ENCODE measurements at places on chromosomes 12 and 14.
A peak's percentile ranks its signal among the peaks of the same experiment; 100 is the strongest.

DNA sequence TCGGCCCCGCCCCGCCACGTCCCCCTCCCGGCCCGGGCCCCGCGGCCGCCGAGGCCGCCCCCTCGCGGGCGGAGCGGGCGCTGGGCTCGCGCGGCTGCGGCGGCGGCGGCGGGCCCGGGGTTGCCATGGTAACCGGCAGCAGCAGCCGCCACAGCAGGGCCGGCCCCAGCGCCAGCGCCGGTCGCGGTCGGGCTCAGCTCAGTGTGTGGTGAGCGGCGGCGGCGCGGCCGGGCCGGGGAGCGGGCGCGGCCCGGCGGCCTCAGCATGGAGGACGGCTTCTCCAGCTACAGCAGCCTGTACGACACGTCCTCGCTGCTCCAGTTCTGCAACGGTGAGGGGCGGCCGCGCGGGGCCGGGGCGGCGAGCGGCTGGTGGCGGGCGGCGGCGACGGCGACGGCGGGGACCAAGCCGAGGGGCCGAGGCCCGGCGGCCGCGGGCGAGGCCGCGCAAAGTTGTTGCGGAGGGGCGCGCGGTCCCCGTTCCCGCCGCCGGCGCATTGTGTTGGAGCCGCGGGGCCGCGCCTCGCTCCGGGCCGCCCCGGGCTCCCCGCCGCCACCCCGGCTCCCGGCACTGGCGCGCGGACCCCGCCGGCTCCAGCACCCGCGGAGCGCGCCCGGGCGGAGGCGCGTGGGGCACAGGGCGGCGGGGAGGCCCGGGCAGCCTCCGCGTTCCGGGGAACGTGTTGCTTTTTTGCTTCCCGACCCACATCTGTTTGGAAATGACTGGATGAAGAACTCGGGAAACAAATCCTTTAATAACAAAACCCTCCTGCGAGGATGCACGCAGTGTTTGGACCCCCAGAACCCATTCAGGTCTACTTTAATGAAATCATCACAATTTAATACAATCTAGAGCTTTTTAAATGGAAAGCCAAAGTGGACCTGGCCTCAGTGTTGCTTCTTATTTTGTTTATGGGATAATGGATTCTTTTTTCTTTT, at the start of gene EML1:
EML1 (plus strand) TSS at position 201 of the 938 bp plus-strand sequence; CDS start at position 265, 64 bp downstream.
- DNase-seq: peak; percentile 84

DNA sequence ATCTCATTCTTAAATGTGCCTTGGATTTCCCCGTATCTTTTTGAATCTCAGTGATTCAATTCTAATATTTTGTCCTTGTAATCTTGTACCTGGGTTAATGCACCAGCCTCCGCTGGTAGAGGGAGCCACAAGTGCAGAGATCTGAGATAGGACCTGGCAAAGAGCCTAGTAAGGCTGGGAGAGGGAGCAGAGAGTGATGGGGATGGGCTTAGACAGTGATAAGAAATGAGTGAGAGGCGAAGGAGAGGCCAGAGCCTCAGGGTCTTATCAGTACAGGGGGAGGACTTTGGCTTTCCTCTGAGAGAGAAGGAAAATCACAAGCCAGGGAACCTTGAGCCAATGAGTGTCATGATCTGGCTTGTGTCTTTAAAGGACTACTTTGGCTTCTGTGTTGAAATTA, 30.5 kb upstream of the LMNTD1 start:
- DNase-seq: no peak

DNA sequence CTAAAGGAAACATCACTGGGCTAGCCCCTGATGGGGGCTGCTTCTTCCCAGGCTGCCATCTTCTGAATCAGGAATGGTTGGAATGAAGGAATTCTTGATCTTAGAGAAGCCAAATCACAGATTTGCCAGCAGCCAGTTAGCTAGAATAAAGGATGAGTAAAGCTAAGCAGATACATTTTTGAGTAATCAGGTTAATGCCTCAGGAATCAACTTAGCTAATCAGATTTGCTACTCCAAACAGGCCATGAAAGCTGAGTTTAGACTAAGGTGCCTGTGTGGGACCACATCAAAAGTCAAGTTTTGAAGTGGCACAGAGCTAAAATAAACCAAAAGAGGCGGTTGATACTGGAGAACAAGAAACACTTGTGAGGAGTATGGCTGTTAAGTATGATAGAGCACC, 28.8 kb upstream of the LMO3 start:
- no peak for DNase-seq

- no peak for DNase-seq
These were observed 20.7 kb upstream of the PLD4 start for GRCh38 chr14:104903990-104904389.

DNA sequence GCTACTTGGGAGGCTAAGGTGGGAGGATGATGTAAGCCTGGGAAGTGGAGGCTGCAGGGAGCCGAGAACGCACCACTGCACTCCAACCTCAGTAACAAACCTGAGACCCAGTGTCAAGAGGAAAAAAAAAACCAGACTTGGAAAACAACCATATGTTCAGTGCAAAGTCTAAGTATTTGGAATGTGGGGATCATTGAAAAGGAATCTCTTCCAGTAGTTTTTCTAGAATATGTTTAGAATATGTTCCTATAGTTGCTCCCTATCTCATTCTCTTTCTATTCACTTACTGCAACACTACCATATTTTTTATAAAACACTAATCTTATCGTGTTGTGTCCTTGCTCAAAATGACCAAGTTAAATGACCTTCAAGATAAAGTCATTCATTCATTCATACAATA, 423.5 kb upstream of the SOX5 start:
- no peak for DNase-seq

DNA sequence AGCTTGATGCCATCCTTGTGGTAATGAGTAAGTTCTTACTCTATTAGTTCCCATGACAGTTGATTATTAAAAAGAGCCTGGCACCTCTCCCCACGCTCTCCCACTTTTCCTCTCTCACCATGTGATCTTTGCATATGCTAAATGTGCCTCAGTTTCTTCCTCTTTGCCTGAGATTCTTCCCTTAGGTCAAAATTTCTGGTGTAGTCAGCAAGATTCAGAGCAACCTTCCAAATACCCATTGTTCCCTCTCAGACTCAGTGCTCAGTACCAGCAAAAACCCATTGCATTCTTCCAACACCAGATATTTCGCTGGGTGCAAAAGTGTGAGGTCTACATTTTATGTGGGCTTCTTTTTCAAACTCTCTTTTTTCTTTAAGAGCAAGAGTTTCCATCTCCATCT, 10.8 kb upstream of the USP15 start:
- no peak for DNase-seq

DNA sequence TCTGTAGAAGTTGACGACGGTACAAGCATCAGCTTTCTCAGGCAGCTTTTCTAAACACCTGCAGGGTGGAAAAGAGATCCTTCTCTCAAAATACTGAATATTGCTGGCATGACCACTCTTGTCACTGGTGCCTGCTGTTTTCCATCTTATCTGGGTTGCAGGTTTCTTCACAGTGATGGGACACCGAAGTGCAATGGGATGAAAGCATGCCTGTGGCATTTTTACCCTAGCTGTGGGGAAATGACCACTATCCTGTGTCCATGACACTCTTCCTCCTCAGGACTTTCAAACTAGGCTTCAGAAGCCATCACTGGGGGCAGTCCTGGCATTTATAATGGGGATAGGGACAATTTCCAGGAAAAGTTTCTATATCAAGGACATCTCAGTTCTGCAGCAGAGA, 98.5 kb downstream of the ETV6 start:
- no peak for DNase-seq

GRCh38 chr12:87836190-87836589, 193.0 kb downstream of the C12orf50 start:
- DNase-seq: no peak

DNA sequence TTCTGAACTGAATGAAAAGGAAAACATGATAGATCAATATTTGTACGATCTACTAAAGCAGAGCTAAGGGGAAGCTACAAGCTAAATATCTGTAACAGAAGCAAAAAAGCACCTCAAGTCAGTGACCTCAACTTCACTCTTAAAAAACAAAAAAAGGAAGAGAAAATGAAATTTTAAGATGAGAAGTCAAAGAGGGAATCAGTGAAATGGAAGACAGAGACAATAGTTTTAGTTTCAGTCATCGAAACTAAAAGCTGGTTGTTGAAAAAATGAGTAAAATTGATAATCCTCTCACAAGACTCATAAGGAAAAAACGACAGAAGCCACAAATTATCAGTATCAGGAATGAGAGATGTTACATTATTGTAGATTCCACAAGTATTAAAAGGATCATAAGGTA, 11.9 kb upstream of the SLC2A13 start:
- no peak for DNase-seq

DNA sequence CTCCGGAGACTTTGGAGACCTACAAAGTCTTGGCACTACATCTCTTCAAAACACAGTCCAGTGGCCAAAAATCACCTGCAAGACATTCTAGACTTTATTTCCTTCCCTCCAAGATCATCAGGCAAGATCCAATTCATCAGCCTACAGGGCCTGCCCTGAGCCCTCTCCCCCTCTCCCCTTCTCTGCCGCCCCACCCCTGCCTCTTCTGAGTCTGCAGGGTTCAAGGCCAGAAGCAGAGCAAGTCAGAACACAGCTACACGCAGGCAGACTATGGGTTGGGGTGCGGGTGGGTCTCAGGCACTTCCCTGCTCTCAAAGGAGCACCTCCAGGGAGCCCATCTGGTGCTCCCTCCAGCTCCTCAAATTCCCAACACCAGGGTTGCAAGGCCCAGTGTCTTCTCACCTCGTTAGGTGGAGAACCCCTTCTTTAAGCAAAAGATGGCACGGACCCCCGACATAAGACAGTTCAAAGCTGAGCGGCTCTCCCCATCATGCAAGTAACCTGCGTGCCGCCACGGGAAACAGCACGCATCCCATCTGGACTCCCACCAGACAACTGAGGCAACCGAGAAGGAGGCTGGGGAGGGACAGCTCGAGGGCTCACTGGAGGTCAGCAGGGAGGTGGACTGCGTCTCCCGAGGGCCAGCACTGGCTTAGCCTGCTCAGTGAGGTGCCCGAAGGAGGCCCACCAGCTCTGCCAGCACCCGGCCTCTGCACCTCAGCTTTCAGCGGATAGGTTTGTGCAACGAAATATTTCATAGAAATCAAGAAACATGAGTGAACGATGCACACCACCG, 5.6 kb upstream of the INF2 start:
- DNase-seq: no peak

GRCh38 chr14:99755629-99756603, 37.3 kb upstream of the EML1 start:
- DNase-seq: peak; percentile 92

- no peak for DNase-seq
These were observed 63.5 kb downstream of the PELI2 start for GRCh38 chr14:56181681-56182085.

- DNase-seq: no peak
These were observed 5.7 kb downstream of the SOCS2 start for GRCh38 chr12:93578221-93578620.

GRCh38 chr12:44842669-44843068, 33.4 kb downstream of the NELL2 start:
- DNase-seq: no peak

- DNase-seq: no peak
These were observed 17.4 kb downstream of the HDAC7 start for GRCh38 chr12:47802312-47802711.

DNA sequence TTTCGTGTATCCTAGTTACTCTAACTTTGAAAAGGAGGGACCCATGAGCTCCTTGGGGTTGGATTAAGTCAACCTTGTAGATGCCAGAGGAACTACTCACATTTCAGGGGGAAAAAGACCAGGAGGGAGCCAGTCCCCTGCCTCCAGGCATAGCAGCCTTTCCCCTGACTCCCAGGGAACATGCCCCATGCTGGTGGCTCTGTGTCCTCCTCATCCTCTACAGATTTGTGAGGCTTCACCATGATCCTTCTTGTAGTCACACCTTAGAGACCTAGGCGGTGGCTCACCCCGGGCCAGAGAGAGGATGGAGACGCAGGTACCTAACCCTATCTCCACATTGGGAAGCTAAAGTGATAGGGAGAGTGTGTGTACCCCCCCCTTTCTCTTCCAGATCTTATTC, 16.0 kb upstream of the PPP1R1A start:
- DNase-seq: no peak

GRCh38 chr14:65703521-65703920, 291.0 kb downstream of the FUT8 start:
- DNase-seq: no peak

DNA sequence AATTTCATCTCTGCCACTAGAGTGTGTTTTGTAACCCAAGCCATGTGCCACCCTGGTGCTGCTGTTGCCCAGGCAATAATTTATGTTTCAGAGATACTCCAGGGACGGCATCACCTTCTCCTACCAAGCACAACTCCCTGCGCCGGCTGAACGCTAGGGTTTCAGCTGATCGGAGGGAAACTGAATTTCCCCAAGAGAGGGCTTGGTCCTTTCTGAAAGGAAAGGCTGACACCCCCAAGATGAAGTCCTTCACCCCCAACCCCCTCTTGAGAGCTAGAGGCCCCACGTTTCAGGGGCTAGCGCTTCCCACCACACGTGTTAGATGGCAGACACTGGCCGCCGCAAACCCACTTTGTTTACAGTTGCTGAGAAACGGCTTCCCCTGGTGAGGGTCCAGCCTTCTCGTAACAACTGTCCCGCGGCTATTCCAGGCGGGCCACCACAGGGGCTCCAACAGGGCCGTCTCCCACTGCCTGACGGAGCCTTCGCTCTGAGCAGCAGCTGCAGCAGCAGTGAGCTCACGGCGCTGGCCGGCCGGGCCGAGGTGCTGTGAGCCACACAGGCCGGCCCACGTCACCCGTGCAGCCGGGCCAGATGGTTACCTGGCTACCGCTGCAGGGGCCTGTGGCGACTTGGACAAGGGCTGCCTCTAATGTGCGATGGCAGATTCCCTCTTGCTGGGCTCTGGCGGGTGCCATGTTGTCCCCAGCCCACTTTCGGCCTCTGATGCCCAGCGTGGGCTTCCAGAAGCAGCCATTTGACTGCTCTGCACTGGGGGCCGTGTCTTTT, 66.4 kb downstream of the TESC start:
- peak; percentile 40 for DNase-seq

- DNase-seq: peak; percentile 60
These were observed 198.9 kb upstream of the RGS6 start for GRCh38 chr14:71733210-71733883.

DNA sequence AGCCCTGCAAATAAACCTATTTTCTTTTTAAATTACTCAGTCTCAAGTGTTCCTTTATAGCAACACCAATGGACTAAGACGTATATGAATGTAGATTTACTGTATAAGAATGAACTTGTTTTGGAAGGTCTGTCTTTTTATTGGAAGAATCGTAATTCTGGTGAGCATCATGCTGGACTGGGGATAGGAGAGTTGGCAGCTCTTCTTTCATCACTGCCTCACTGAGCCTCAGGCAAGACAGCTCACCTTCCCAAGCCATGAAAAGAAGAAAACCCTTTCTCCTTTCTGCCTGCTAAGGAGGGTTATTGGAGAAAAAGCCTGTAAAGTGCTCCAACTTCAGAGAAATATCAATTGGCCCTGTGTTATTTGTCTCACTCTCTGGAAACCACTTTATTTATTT, 9.1 kb upstream of the RNF34 start:
- DNase-seq: no peak

GRCh38 chr12:95629392-95629791, 78.1 kb upstream of the USP44 start:
- DNase-seq: no peak

- no peak for DNase-seq
These were observed 27.2 kb downstream of the PROX2 start for GRCh38 chr14:74848768-74849167.

GRCh38 chr14:50064993-50065392, 51.4 kb downstream of the VCPKMT start:
- no peak for DNase-seq

Data from coronary artery (tissue), 2 donors.